ENCODE measurements at places on chromosomes 11 and 22.

DNA sequence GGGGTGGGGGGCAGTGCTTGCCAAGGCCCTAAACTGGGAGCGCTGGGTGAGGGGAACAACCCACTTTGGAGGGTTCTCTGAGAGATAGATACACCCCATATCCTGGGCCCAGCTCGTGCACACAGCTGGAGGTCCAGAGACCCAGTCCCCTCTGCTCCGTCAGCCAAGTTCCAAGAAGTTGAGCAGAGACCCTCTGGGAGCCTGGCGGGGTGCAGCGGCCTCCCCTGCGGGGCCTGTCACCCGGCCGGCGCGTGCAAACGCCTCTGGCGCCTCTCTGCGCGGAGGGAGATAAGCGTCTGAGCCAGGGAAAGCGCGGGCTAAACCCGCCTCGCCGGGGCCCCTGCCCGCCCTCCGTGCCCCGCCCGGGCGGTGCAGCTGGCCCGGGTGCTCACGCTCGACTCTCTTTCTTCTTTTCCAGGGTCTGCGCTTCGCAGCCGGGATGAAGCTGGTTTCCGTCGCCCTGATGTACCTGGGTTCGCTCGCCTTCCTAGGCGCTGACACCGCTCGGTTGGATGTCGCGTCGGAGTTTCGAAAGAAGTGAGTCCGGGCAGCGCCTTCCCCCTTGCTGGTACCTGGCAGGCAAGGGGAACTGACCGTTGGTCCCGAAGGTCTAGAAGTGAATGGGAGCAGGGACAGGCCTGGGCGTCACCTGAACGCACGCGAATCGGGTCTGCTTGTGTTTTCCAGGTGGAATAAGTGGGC is 540 bp downstream of the ADM start:
- DNase-seq, result peak; percentile 50

GRCh38 chr11:8335683-8336082 is 72.0 kb upstream of the LMO1 start:
- DNase-seq, result no peak

- DNase-seq, result peak; percentile 78
These were observed 9.6 kb upstream of the CD248 start for GRCh38 chr11:66326261-66327111.

- DNase-seq, result no peak
These were observed 81.4 kb upstream of the AKIP1 start for GRCh38 chr11:8829556-8829955.

GRCh38 chr22:49863931-49864330 is 10.3 kb downstream of the ZBED4 start:
- DNase-seq, result no peak

DNA sequence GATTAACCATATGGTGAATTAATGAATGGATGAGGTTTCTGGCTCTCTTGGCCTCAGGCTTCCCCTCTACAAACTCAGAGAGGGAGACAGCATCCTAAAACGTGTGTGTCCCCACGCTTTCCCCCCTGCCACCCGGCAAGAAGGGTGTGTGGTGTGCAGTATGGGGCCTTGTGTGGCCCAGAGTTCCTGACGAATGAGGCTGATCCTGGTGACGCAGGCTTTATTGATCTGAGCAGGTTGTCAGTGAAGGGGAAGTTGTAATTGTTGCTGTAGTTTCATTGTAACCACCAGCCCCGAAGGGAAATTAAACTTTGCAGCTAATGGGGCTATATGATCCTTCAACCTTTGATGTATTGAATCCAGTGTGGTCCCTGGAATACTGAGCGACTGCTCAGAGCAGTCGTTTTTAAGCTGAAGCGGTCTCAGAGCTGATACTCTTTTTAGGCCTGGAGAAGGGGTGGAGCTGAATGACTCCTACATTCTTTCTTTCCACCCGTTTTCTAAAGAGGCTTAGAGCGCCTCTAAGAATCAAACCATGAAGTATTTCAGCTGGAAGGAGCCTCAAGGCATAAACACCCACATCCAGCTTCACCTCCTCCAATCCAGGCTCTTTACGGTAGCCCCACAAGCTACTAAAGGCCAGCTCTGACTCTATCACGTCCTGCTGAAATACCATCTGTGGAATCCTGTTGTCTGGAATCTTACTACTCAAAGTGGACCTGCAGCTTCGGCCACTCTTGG is 284.7 kb downstream of the MIAT start:
- DNase-seq, result no peak

DNA sequence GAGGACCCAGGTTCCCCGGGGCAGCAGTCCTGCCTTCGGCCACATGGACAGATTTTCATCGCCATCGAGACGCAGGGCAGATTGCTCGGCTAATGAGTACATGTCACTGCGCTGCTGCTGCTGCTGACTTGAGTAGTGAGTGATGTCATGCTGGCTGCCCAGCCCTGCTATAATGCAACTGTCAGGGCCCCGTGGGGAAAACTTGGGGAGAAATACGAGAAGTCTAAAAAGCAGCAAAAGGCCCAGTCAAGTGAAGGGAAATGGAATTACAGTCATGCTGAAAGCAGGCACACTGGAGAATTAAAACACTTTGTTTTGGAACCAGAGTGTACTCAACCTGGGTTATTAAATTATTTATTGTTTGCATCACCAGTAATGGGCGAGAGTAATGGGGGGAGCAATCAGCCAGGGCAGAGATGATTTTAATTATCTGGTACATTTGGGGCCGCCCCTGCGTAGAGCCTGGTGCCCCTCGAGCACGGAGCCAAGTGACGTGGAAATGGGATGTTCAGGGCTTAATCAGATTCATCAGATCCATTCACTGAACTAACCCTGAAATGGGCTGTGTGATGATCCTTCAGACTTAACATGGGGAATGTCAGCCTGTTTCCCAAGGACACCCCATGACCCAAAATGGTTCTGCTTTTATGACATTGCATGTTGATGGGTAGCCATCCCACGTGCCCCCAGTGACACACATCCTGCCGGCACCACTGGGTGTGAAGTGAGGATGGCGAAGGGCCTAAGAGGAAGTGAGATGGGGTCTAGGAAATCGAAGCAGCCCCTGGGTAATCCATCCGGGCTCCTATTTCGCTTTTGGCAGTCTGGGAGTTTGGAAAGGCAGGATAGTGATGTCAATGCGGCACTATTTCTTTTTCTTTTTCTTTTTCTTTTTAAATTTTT is 241.6 kb upstream of the CADM1 start:
- DNase-seq, result no peak

DNA sequence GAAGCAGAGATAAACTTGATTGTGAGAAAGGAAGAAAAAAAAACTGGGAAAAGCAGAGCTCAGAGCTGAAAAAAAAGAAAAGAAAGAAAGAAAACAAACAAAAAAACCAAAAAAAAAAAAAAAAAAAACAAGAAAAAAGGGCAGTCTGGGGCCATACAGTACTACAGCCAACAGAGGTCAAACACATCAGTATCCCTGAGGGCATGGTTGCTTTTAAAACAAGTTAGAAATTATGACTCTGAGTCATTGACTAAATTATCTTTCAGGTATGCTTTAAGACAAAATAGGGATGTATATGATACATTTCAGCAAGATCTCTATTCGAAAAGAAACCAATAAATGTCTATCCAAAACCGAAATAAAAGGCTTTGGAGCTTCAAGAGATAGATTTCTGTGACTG is 37.1 kb upstream of the TLCD5 start:
- DNase-seq, result no peak

All from hepatic stellate cell (primary cell).